ENCODE measurements at places on chromosomes 1 and 21. TPM values are rescaled to one million over a fixed set of nuclear protein-coding genes. Genes with fewer than 3 reads are reported as not detected.

HRNR gene
- not detected for total RNA-seq

INAVA gene
- total RNA-seq, result not detected

CCDC28B gene
- 16.3 TPM for total RNA-seq

KCNQ4 gene
- total RNA-seq, result not detected

ZBTB7B gene
- total RNA-seq, result 7.6 TPM

FMN2 gene
- 0.49 TPM for total RNA-seq

LCE3D gene
- not detected for total RNA-seq

ADCY10 gene
- under 0.01 TPM for total RNA-seq

ITGB2 gene
- total RNA-seq, result 0.16 TPM

TDRD5 gene
- not detected for total RNA-seq

PCBP3 gene
- total RNA-seq, result 0.16 TPM

CELA3A gene
- total RNA-seq, result not detected

CAMK1G gene
- total RNA-seq, result not detected

OXCT2 gene
- 4.5 TPM for total RNA-seq

OR14A2 gene
- not detected for total RNA-seq

TNFRSF4 gene
- 2.1 TPM for total RNA-seq

SLC6A9 gene
- total RNA-seq, result 0.63 TPM

ITLN2 gene
- not detected for total RNA-seq

TNFAIP8L2 gene
- total RNA-seq, result not detected

TNFRSF25 gene
- total RNA-seq, result 10.0 TPM

ZNF697 gene
- total RNA-seq, result 35.2 TPM

CLDN17 gene
- total RNA-seq, result not detected

PGBD2 gene
- 4.4 TPM for total RNA-seq

G0S2 gene
- total RNA-seq, result 0.65 TPM

LCE2A gene
- not detected for total RNA-seq

AK4 gene
- 5.5 TPM for total RNA-seq

C4BPA gene
- not detected for total RNA-seq

ARHGAP30 gene
- total RNA-seq, result not detected

IVL gene
- not detected for total RNA-seq

EFNA3 gene
- 1.8 TPM for total RNA-seq

All from bladder microvascular endothelial cell (primary cell).